Non-pigmented ciliary epithelial cell (primary cell): ENCODE measurements at places on chromosomes 5 and 9.

DNA sequence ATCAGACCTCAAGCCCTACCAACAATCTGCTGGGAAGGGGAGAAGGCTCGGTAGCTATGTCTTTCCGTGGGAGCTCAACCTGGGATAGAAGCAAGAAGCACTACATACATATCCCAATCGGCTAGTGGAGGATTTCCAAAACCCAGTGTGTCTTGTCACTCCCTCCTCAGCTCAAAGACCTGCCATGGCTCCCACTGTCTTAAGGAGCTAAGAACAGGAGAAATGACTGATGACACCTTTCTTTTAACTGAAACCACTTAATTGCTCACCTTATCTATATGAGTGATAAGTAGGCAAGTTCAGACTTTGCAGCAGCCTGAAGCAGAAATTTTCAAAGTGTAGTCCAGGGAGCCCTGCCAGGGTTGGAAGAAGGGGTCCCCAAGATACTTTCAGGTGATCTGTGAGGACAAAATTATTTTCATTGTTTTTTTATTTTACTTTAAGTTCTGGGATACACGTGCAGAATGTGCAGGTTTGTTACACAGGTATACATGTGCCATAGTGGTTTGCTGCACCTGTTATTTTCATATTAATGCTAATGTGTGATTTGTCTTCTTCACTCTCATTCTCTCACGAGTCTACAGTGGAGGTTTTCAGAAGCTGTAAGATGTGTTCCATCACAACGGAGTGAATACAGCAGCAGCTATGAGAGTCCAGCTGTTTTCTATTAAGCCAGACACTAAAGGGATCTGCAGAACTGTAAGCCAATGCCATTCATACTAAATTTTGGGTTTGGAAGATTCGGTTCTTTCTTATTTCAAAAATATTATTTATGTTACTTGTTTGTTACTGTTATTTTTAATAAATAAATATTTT is 41.4 kb downstream of the PAX5 start:
- no peak for DNase-seq

DNA sequence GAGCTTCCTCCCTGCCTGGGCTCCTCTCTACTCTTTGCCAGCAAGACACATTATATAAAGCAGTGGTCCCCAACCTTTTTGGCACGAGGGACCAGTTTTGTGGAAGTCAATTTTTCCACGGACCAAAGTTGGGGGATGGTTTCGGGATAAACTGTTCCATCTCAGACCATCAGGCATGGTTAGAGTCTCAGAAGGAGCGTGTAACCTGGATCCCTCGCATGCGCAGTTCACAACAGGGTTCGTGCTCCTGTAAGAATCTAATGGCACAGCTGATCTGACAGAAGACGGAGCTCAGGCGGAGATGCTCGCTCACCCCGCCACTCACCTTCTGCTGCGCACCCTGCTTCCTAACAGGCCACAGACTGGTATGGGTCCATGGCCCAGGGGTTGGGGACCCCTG is 142.8 kb downstream of the LIFR start:
- DNase-seq = no peak

- no peak for DNase-seq
These were observed 369.6 kb upstream of the SEMA6A start for GRCh38 chr5:116944183-116944582.

GRCh38 chr9:85451680-85452079 is 290.1 kb downstream of the AGTPBP1 start:
- no peak for DNase-seq

DNA sequence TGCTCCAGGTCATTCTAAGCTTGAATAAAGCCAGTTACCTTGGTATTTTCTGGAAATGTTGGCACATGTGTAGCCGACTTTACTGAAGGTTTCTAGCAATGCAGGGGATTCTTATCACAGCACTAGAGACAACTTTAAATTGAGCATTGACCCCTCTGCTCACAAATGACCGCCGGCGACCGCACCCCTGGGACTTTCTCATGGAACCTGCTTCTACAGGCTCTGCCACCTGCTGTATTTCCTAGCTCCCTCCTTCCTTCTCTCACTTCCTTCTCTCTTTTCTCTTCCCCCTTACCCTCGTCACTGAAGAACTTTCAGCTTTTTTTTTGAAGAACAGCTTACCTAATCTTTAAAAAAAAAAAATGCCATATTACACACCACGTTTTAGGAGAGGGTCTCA is 30.9 kb upstream of the DAB2 start:
- DNase-seq = no peak

- no peak for DNase-seq
These were observed 507.2 kb downstream of the NFIB start for GRCh38 chr9:13806714-13807113.

DNA sequence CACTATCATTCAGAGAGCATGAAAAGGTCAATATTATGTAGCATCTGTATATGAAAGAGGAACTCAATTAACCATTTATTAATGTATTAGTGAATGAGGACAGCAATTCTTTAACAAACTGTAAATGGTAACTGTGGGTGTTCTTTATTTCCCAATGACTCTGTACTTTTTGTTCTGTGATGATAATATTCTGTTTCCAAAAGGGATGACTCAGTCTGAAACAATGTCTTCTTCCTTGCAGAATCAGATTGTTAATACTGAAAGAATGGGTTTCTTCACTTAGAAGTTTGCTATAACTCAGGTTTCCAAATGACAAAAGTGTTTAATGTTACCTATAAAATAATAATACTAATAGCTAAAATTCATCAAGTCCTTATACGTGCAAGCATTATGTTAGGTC is 1518.7 kb upstream of the WWC1 start:
- DNase-seq = peak; percentile 47

DNA sequence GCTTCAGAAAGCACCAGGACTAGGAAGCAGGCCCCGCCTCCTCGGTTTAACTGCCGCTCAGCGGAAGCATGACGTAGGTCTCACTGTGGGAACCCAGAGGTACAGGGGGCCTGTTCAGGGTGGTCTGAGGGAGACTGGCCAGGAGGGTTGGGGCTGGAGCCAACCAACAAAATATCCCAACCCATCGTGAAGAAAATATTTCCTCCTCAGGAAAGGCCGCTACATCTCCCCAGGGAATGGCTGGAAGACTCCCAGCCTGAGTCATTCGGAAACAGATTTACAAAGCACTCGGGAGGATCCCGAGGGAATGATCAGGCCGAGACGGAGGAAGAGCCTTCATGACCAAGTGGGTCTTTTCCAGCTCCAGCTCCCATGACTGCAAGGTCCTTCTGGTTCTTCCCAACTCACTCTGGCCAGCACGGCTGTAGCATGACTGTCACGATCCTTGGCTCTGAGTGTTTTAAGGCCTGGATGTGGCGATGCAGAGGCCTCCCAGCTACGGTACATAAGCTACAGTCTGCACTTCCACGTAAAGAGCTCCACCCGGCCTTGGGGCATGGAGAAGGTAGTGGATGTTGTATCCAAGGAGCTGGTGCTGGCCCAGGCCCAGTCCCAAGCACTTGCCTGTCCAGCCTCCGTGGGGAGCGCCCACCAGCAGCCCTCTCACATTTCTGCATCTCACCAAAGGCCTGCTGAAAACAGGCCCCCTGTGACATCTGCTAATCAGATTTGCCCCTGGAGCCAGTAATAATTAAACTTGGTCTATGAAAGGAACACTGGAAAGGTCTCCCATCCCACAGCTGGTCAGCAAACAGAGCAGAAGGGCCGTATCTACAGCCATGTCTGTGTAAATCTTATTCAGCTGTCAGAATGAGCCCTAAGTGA is 100.6 kb downstream of the LHFPL2 start:
- no peak for DNase-seq

DNA sequence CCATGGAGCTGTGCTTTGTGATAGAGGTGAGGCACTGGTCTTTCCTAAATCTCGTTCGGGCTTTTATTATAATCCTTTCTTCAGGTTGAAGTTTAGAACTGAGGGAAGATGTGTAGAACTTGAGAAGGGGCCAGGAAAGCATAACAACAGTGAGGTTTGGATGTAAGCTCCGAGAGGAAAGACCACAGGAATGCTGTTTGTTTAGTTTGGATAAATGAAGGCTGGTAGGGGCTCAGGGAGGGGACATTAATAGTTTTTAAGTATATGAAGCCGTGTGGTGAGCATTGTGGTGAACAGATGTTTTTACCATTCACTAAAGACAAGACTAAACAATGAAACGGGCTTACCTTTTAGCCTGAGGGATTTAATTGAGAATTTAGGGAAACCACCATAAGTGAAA is 130.8 kb downstream of the ARHGAP26 start:
- no peak for DNase-seq

GRCh38 chr5:149277801-149278200 is 6.1 kb downstream of the AFAP1L1 start:
- no peak for DNase-seq

DNA sequence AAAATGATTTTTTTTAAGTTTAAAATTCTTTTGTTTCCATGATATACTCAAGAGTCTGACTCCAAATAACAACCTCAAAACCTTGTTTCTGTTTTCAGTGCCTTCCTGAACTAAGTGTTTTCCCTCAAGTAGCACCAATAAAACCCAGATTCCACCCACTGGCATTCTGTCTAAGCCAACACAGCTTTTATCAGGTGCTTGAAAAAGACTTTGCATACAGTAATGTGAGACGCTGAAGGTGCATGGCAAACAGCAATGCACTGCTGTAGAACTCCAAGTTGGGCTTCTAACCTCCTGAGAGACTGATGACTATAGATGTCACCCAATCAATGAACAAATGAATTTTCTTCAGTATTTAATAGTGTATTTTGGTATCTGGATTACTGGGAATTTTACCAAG is 95.7 kb downstream of the NFIB start:
- no peak for DNase-seq

GRCh38 chr9:38214432-38214831 is 145.4 kb upstream of the SHB start:
- no peak for DNase-seq

DNA sequence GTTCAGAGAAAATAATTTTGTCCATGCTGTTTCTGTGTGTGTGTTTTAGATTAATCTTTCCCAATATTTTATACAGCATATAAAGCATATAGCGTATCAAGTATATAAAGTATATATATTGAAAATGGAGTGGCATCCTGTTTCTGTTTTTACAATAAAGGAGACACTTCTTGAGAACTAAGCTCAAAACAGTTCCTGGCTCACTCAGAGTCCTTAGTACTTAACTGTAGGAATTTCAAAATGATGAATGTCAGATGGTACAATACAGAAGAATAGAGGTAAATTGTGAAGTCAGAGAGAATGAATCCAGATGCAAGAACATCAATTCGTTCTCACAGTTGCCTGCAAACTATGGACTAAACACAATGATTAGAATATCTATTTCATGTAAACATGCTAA is 68.7 kb upstream of the TAS2R1 start:
- no peak for DNase-seq

GRCh38 chr9:68545033-68545705 is 4.5 kb upstream of the TMEM252 start:
- DNase-seq = no peak

GRCh38 chr5:179817890-179818745 is 2.6 kb upstream of the SQSTM1 start:
- DNase-seq = no peak

DNA sequence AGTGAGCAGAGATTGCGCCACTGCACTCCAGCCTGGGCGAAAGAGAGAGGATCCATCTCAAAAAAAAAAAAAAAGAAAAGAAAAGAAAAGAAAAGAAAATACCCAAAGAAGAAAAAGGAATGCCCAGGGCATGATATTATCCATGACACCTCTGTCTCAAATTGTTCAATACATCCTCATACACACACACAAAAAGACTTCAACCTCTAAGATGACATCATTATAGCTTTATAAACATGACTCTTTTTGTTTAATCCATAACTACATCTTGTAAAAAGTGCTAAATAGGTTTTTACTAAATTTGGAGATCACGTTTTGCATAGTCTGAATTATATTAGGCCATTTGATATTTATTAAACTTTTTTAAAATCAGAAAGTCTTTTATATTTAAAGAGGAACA is 33.1 kb downstream of the ANKRD31 start:
- DNase-seq = no peak

- no peak for DNase-seq
These were observed 666 bp upstream of the TLR4 start for GRCh38 chr9:117703537-117703936.

GRCh38 chr9:109331353-109331752 is 10.5 kb upstream of the EPB41L4B start:
- no peak for DNase-seq

GRCh38 chr9:82457298-82457697 is 468.7 kb downstream of the SPATA31D1 start:
- no peak for DNase-seq

GRCh38 chr9:127983847-127984289 is 3.1 kb upstream of the EEIG1 start:
- DNase-seq = no peak

DNA sequence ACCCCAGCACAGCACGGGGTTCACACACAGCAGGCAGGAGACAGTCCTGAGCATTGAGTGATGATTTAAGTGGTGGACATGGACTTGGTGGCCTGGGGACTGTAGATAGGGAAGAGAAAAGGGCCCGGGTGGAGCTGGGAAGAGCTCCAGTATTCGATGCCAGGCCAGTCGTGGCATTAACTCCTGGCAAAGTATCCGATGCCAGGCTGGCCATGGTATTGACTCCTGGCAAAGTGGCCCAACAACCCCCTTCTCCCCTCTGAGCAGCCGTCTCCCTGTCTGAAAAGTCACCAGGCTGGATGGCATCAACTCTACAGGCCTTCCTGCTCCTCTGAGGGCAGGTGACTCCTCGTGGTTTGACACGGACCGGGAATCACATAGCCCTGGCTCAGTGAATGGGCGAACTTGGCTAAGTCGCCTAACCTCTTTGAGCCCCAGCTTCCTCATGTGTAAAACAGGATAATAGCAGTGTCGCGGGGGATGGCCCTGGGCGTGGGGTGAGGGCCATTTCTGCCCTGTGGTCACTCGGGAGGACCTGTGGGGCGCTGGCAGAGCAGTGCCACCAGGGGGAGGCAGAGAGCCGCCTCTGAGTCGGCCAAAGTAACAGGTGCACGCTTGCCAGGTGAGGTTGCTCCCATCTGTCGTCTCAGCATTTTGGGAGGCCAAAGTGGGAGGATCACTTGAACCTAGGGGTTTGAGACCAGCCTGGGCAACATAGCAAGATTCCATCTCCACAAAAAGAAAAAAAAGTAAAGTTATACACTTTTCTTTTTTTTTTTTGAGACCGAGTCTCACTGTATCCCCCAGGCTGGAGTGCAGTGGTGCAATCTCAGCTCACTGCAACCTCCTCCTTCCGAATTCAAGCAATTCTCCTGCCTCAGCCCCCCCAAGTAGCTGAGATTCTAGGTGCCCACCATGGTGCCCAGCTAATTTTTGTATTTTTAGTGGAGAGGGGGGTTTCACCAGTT is 5.7 kb upstream of the SEC16A start:
- no peak for DNase-seq

DNA sequence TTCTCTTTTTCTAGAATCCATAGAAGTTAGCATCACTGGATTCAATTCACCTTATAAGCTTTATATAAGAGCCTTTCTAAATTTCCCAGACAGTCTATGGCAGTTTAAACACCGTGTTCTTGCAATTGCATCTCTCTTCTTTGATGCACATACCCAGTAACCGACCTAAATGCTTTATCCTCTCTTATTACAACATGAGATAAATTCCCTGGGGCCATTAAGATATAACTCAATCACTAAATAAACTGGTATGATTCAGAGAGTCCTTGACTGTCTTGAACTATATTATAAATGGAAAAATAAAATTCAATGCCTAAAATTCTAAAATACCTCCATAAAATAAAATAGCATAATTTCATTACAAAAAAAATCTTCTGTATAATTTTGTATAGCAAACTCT is 98.1 kb downstream of the DIRAS2 start:
- DNase-seq = no peak

- DNase-seq = no peak
These were observed 125.1 kb downstream of the PDE4D start for GRCh38 chr5:59768152-59769040.

GRCh38 chr5:111159845-111160244 is 64.3 kb upstream of the CAMK4 start:
- DNase-seq = no peak
